ENCODE measurements at places on chromosomes 5 and 9.
A peak's percentile ranks its signal among the peaks of the same experiment; 100 is the strongest.

- DNase-seq = no peak
Observed at GRCh38 chr5:175895686-175896102, 24.3 kb downstream of the CPLX2 start.

DNA sequence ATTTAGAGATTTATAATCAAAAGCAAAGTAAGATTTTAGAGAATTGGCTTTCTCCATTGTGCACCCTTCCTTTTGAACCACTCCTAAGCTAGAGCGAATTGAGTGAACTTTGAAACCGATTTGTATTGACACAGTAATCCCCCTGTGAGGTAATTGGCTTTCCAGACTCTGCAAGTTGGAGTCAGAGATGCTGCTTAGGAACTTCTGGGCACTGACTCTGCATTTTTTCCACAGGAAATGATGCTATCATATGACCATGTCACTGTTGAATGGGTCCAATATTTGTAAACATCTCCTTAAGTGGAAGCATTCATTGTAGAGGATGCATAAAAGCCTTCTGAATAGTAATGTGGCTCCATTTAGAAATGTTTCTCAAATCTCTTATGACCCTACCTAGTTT, 394.4 kb upstream of the ZNF608 start:
- DNase-seq = peak; percentile 82

- DNase-seq = no peak
Observed at GRCh38 chr5:133907075-133907474, 61.4 kb downstream of the C5orf15 start.

DNA sequence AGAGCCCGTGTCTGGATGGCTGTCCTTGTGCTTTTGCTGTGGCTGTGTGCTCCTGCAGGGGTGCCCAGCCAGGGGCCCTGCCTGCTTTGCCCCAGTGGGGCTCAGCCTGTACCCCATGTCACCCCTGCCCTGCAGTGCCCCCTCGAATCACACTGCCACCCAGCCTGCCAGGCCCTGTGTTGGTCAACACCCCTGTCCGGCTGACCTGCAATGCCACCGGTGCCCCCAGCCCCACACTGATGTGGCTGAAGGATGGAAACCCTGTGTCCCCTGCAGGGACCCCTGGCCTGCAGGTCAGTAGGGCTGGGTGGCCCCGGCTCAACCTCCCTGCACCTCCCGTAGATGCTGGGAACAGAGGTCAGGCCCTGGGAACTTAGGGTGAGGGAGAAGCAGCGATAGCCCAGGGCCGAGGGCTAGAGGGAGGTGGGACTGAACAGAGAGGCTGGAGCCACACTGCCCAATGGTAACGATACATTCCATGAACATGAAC, 82.8 kb upstream of the ASS1 start:
- no peak for DNase-seq

- DNase-seq = peak; percentile 66
Observed at GRCh38 chr5:81303563-81303962, 2.2 kb downstream of the ZCCHC9 start.

DNA sequence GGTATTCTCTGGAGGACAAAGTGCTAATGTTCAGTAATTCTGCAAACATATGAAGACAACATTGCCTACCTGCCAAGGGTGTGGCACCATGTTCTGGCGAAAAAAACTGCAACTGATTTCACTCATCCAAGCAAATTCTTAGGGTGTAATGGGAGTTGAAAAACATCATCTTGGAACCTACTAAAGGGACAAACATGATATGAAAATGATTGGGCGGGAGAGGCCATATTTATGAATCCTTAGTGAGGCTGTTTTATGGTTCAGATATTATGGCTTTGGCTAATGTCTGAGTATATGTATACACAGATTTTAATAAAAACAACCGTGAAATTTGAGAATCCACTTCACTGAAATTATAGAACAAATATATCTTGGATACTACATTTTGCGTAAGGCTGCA, 225.7 kb downstream of the ARL15 start:
- no peak for DNase-seq

DNA sequence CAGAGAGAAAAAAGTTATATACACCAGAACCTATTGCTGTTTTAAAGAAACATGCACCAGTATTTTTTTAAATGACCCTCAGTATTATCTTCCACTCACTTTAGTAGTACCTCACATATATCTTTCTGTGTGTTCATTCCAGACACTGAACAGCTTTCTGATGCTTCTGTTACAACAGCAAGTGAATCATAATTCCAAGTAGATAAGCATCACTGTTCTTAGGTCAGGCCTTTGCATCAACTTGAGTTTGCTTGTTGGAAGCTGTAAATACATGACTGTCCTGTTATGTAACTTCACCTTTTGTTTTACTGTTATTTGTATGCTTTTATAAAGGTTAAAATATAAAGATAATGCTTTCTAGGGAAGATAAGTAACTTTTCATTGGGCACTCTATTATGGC, 184.4 kb downstream of the ISL1 start:
- DNase-seq = no peak

GRCh38 chr5:10339058-10339811, 14.3 kb upstream of the MARCHF6 start:
- DNase-seq = no peak

GRCh38 chr5:173210877-173211276, 24.1 kb downstream of the NKX2-5 start:
- no peak for DNase-seq

GRCh38 chr9:130866474-130866965, 30.1 kb downstream of the QRFP start:
- DNase-seq = peak; percentile 90

- no peak for DNase-seq
Observed at GRCh38 chr5:1251678-1252580, 26.7 kb downstream of the SLC6A18 start.

DNA sequence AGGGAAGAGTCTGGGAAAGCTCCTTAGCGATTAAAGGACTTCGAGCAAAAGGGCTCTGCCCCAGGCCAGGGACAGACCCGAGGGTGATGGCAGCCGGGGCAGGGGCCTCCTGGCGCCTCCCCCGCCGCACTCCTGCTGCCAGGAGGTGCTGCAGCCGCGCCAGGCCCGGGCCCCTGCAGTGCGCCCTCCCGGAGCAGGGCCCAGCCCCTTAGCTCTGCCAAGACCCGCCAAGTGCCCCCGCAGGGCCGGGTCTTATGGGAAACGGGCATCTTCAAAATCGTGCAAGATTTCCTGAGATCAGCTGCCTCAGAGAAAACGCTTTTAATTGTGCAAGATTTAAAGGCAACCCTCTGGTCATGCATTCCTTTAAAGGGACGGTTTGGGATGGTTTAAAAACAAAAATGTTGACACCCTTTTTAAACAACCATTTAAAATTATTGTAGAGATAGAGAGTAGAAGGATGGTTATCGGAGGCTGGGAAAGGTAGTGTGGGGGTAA, 52.4 kb downstream of the CDC14B start:
- DNase-seq = peak; percentile 15

- no peak for DNase-seq
Observed at GRCh38 chr9:106350777-106351176, 512.2 kb upstream of the ZNF462 start.

- DNase-seq = no peak
Observed at GRCh38 chr5:17294639-17295311, 77.3 kb downstream of the BASP1 start.

GRCh38 chr5:17477043-17477442, 21.0 kb upstream of the TAF11L2 start:
- DNase-seq = no peak

DNA sequence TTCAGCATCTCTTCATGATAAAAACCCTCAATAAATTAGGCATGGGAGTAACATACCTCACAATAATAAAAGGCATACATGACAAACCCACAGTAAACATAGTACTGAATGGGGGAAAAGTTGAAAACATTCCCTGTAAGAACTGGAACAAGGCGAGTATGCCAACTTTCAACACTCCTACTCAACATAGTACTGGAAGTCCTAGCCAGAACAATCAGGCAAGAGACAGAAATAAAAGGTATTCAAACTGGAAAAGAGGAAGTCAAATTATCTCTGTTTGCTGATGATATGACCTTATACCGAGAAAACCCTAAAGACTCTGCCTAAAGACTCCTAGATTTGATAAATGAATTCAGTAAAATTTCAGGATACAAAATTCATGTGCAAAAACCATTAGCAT, 167.6 kb downstream of the TMEM38B start:
- DNase-seq = no peak

- DNase-seq = peak; percentile 97
Observed at GRCh38 chr9:128635266-128636023, 21.2 kb downstream of the DYNC2I2 start.

GRCh38 chr5:179296150-179296821, 49.0 kb downstream of the ADAMTS2 start:
- DNase-seq = no peak

GRCh38 chr9:74497748-74498620, 849 bp downstream of the RORB start:
- DNase-seq = peak; percentile 18

- DNase-seq = no peak
Observed at GRCh38 chr5:52985306-52985705, 3.8 kb upstream of the ITGA2 start.

GRCh38 chr5:173926359-173926758, 38.2 kb downstream of the CPEB4 start:
- peak; percentile 48 for DNase-seq

DNA sequence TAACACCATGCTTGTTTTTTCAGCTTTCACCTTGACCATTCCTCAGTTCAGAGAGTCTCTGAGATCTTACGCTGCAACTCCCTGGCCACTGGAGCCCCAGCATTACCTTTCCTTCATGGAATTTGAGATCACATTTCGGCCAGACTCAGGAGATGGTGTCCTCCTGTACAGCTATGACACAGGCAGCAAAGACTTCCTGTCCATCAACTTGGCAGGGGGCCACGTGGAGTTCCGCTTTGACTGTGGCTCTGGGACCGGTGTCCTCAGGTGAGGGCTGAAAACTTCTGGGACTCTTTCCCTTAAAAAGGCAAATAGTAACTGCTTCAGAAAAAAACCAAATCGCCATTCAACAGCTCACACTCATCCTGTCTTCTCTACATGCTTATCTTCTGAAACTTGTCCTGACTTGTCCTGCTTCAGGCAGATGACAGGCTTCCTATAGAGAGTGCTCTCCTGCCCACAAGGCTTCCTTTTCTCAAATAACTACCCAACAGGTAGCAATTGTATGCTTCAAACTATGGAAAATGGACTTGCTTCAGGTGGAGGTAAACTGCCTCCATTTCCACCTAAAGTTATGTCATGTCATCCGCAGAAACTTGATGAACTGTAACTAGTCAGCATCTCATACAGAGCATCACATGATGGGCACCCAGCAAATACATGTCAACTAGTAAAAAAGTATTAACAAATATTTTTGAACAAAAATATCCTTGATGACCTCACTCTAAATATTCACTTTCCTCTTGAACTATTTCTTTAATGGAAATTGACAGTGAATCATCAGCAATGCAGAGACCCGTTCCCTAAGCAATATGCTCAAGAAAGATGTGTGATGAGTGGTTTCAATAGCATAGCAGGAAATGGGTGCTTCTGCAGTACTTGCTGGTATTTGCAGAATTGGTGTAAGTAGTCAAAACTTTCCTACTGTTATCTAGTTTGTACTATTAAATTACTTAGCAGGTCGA, 129.2 kb downstream of the LIFR start:
- peak; percentile 62 for DNase-seq

DNA sequence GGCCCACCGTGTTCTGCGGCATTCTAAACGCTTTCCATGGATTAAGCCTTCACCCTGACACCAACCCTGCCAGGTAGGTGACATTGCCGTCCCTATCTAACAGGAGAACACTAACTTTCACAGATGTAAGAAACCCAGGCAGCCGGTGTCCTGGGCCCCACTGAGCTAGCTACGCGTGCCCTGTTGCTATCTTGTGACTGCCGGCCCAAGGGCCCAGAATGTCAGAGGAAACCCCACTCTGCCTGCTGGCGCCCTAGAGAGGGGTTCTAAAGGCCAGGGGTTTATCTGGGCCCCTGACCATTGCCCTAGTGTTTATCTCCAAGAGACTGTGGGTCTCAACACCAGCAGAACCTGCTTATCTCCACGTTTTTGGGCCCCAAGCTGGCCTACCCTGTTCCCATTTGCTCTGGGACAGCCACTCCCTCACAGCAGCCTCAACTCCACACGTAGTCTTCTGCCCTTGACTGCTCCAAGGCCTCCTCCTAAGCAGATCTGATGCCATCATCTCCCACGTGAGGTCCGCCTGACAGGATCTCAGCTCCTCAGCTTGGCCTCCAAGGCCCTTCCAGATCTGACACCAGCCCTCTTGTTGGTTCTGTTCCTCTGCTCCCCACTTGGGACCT, 18.1 kb upstream of the ZBTB34 start:
- no peak for DNase-seq

GRCh38 chr5:175113947-175114346, 330.0 kb downstream of the DRD1 start:
- DNase-seq = no peak

DNA sequence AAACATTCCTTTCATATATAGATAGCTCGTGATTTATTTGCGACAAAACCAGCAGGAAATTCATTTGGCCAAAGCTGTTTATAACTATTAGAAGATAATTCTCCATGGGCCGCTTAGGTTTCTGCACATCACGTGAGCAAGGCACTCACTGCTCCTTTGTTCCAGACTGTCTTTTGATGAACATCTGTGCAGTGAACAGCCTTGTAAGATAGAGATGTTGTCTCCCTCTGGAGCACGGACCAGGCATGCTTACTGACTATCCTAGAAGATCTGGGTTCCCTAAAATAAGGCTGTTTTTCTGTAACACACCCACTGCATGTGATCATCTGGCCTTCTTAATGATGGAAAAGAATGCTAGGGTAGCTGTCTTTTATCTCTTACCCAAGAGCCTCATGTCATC, 30.9 kb downstream of the YIPF5 start:
- DNase-seq = peak; percentile 87

DNA sequence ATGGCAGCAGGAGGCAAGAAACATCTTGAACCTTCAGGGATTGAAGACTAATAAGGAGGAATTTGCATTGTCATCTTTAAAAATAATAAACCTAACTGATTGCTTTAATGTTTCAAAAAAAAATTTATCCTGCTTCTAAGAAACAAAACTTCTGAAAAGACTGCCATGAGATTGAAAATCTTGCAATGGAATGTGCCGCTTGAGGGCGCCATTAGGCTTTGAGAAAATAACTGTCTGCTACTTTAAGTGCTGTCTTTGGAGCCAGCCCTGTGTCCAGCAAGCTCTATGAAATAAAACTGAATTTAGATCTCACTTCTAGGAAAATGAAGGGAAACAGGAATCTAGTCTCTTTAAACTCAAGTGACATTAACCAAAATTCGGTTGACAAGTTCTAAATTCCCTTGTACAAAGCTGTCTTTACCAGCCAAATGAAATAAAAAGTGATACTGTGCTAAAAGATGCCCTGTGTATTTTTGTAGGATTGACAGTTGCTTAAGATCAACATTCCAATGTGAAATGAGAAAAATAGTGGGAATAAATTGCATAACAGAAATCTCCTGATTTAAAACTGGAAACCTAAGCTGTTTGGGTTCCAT, 79.4 kb downstream of the ESM1 start:
- DNase-seq = peak; percentile 68

- no peak for DNase-seq
Observed at GRCh38 chr9:37554318-37554717, 21.9 kb downstream of the FBXO10 start.

DNA sequence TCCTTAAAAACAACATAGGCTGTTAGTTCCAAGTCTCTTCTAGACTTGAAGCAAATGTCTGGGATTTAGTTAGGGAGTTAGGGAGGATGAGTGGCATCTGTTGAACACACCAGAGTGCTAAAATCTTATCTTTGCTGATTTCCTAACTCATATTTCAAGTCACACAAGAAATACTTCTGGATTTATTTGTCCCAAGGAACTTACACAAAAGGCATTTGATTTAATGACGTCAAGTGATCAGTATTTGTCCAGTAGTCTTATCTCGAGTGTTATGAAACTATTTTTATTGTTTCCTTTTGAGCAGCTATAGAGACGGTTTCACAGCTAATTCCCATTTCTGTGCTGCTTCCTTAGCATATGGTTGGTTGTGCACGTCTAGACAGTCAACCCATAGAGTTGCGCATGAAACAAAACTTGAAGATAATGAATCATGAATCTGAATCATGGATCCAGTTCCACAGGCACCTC, 140.5 kb upstream of the TUT7 start:
- DNase-seq = peak; percentile 93

Measured in fibroblast of skin of right quadriceps (primary cell).